Pulmonary artery endothelial cell (primary cell): ENCODE measurements at places on chromosomes 7 and 10. TPM values are rescaled to one million over a fixed set of nuclear protein-coding genes. Genes with fewer than 3 reads are reported as not detected.

GRCh38 chr7:1914321-1914720 lies 244.2 kb downstream of the ELFN1 start:
- DNase-seq: no peak

DNA sequence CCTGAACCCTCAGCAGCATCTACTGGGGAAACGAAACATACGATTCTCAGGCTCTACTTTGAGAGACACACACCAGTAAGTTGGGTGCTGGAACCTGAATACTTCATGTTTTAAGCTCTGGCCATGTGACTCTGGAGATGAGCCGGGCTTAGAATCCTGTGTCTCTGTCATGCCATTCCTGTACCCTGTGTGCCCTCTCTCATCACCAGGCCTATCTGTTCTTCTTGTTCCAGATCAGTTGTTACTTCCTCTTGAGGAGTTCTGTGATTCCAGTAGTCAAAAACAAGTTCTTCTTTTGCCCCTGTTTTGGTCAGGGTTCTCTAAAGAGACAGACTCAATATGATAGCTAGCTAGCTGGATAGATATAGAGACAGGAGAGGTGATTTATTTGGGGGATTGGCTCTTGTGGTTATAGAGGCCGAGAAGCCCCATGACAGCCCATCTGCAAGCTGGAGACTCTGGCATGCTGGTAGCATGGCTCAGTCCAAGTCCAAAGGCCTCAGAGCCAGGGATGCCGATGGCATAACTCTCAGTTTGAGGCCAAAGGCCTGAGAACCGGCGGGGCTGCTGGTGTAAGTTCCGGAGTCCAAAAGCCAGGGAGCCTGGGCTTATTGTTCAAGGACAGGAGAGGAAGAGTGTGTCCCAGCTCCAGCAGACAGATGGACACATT lies 54.3 kb downstream of the CHN2 start:
- DNase-seq: no peak

GRCh38 chr7:30475580-30475979 lies 3.0 kb downstream of the NOD1 start:
- DNase-seq: no peak

DNA sequence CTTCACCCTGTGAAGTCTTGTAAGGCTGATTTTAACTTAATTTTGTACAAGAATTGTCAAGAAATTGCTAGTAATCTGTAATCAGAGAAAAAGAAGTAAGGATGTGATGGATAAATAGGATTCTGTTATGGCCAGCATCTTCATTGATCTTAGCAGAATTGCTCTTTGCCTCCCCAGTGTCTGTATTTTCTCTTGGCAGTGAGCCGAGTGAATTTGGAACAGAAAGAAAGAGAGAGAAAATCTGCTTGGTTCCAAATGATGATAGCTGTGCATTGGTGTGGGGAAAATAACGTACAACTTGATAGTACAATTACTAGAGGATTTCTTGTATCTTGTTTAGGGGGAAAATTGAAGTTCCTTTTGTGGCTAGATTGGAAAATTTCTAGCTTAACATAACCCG lies 34.6 kb downstream of the VTI1A start:
- no peak for DNase-seq

DNA sequence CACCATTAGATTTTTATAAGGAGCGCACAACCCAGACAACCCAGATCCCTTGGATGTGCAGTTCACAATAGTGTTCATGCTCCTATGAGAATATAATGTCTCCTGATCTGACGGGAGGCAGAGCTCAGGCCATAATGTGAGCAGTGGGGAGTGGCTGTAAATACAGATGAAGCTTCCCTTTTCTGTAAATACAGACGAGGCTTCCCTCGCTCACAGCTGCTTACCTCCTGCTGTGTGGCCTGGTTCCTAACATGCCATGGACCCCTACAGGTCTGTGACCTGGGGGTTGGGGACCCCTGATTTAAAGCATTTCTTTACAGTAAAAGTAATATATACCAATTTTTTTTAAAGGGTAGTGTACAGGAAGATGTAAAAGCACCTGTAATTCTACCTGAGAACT lies 33.2 kb downstream of the HELLS start:
- DNase-seq: no peak

GRCh38 chr10:128713874-128714570 lies 587.8 kb upstream of the MKI67 start:
- DNase-seq: no peak

DNA sequence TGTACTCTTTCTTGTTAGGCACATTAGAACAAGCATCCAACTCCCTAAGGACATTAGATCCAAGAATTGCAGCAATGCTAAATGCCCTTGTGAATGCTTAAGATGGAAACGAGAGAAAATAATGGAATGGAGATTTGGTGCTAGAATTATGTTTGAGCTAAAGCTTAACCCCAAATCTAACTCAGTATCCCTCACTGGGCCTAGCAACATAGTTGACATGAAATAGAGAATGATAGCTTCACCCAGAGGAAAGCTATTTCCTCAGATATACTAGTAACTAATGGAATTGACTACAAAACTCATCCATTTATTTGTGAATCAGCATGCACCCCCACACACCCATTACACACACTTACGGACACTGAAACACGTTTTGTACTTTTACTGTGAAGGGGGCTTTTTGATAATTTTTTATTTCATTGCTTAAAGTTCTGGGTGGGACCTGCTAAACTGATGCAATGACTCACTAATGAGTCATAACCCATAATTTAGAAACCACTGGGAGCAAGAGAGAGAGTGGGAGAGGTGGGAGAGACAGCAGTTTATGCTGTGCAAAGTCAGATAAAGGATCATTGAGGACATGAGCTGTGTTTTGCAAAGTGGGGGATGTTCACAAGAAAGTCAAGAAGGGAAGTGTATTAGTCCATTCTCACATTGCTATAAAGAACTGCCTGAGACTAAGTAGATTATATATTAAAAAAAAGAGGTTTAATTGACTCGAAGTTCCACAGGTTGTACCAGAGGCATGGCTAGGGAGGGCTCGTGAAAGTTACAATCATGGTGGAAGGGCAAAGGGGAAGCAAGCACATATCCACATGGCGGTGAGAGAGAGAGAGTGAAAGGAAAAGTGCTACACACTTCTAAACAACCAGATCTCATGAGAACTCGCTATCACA lies 382.7 kb downstream of the SFMBT2 start:
- DNase-seq: no peak

DNA sequence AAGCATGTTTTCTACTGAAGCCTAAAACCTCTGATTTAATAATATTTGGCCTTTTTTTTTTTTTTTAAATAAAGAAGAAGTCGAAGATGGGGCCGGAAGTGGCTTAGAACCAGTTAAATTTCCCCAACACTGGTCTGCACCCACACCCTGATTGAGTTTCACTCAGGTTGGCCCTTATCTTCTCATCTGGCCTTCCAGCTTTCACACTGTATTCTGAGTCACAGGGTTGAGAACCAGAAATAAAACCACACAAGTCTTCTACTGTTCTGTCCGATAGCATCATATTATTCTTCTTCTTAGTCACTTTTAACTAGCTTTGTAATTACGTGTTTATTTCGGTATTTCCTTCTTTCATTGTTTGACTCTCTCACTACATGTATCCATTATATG lies 9.9 kb downstream of the ZNF365 start:
- DNase-seq: no peak

DNA sequence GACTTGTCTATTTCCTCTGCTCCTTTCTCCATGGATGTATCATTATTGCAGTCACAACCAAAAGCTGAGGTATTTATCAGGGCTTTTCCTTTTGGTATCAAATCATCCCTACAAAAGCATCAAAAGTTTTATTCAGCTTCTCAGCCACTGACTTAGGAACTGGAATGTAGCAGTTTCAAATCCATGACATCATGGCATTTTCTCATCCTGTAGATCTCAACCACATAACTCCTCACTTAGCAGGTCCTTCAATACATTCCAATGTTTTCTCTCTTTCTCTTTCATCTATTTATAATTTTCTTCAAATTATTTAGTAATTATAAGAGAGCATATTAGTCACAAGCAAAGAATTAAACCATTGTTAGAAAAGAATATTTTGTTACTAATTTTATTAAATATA lies 537.4 kb upstream of the SORCS1 start:
- DNase-seq: no peak

AS3MT gene
- total RNA-seq: 1.4 and 3.0 TPM in 2 replicates

CEP55 gene
- total RNA-seq: 43.5 and 92.2 TPM in 2 replicates

ZNF804B gene
- not detected in 2 replicates for total RNA-seq

CFTR gene
- not detected in 2 replicates for total RNA-seq

SFRP4 gene
- 0.04 TPM in 1 of 2 replicates, not detected in the other for total RNA-seq

ZNF425 gene
- total RNA-seq: 0.73 and 1.7 TPM in 2 replicates

FHIP2A gene
- 19.0 and 19.9 TPM in 2 replicates for total RNA-seq
